ENCODE measurements at places on chromosomes 4 and X. TPM values are rescaled to one million over a fixed set of nuclear protein-coding genes. Genes with fewer than 3 reads are reported as not detected.

DNA sequence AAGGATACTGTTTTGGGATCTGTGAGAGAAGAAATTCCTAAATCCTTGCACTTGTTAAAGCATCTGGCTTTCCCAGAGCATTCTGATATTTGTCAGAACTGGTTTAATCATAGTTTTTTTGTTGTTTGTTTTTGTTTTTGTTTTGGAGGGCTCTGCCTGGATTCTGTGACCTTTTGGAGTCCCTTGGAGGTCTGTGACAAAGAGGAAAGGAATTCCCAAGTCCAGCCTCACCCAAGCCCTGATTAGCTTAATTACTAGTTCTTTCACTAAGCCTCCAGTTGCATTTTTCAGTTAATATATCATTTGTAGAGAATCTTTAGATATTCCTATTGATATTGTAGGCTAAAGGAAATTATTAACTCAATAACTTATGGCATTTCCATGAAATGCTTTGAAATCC, 711 bp downstream of the ACE2 start:
- no peaks in the 10 kb centered on the region for H3K4me1 ChIP-seq
- no peak for DNase-seq
- H3K36me3 ChIP-seq = no peaks in the 10 kb centered on the region
- no peaks in the 10 kb centered on the region for H3K27me3 ChIP-seq

The ADGRG2 gene
- 4.2 TPM for total RNA-seq

The CT45A2 gene
- not detected for total RNA-seq

The IL3RA gene
- total RNA-seq = 7.2 TPM

- DNase-seq = no peak
- H3K27ac ChIP-seq = no peak overlapping the region
- no peaks in the 10 kb centered on the region for H3K36me3 ChIP-seq
- H3K4me1 ChIP-seq = no peaks in the 10 kb centered on the region
- no peak overlapping the region for H3K4me3 ChIP-seq
Measured at GRCh38 chr4:122602277-122603142, 18.4 kb downstream of the IL21 start.

DNA sequence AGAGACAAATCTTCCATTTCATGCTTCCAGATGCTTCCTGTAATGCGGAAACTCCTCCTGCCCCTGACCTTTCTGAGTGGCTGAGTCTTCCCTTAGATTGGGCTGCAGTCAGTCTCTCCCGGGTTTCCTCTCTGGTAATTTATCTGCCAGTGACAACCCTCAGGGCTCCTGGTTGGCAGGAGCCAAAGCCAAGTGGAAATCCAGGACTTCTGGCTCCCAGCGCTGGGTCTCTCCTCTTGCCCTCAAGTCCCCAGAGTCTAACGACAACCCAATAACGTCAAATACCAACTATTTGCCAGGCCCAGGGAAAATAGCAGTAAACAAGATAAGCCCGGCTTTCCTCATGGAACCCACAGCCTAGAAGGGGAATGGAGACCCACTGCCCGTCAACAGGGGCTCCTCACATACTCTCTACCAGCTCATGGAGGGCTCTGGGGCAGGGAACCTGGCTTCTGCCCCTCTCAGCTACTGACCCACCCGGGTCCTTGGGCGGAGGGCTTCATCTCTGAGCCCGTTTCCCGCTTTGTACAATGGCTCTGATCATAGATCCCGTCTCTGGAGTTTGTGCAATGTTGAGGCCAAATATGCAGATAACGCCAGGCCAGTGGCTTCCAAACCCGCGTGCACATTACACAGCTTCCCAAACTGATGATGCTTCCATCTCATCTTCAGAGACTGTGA, 1.1 kb upstream of the TBC1D14 start:
- no peaks in the 10 kb centered on the region for H3K36me3 ChIP-seq
- no peaks in the 10 kb centered on the region for H3K27me3 ChIP-seq
- no peak for DNase-seq
- H3K4me3 ChIP-seq = peak overlapping the region; percentile 57
- H3K27ac ChIP-seq = peak overlapping the region; percentile 100

DNA sequence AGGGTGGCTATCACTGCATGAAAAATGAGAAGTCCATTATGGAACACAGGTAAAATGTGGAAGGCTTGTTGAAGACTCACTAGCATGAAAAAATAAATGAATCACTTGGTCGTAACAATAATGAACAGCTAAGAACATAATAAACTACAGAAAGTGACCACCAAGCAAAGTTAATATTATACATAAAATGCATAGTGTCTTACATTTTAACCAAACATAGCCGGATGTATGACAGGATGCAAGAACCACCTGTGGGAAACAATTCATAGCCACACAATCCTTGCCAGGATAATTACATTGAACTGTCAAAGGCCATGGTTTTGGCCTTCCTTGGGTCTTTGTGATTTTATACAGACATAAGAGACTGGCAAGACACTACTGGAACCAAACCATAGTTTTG, 81.9 kb upstream of the ATXN3L start:
- H3K27ac ChIP-seq = no peak overlapping the region
- no peak for DNase-seq
- H3K4me1 ChIP-seq = peaks cover 8% of the 10 kb centered on the region
- H3K4me3 ChIP-seq = no peak overlapping the region

DNA sequence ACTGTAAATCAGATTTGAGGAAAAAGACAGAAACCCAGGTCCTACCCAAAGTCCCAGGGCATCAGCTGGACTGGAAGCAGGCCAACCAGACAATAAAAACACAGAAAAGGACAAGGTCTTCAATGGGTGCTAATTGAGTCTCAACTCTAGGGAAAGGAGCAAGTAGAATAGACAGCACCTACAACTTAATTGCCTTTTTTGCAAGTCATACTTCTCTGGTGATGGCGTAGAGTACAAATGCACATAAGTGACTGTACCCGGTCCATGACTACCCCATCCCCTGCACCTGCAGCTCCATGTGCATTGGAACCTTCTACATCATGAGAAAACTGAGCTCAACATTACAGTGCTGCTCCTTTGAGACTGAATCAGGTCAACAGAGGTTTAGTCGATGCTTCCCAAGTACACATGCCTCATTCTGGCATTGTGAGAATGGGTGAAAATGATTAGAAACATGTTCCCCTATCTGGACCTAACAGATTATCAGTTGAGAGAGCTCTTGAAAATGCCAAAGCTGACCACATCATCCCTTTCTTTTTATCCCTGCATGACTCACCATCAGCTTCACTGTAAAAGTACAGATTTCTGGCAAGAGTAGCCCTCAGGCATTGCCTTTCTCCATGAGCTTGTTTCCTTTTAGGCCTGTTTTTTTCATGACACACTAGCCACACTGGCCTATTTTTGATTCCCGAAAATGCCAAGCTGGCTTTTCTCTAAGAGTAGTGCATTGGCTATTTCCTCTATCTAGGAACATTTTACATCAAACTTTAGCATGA, 298.3 kb downstream of the HS3ST1 start:
- no peaks in the 10 kb centered on the region for H3K4me1 ChIP-seq
- H3K36me3 ChIP-seq = no peaks in the 10 kb centered on the region
- no peak overlapping the region for H3K27ac ChIP-seq
- no peak overlapping the region for H3K4me3 ChIP-seq
- DNase-seq = no peak
- no peaks in the 10 kb centered on the region for H3K27me3 ChIP-seq

The SUV39H1 gene
- total RNA-seq = 4.2 TPM

GRCh38 chr4:121071640-121072223, 603 bp downstream of the NDNF start:
- no peaks in the 10 kb centered on the region for H3K4me1 ChIP-seq
- peak overlapping the region; percentile 32 for H3K4me3 ChIP-seq
- peaks cover 9% of the 10 kb centered on the region for H3K27me3 ChIP-seq
- peak overlapping the region; percentile 51 for H3K27ac ChIP-seq
- no peak for DNase-seq
- H3K36me3 ChIP-seq = no peaks in the 10 kb centered on the region

The UNC5C gene
- total RNA-seq = 5.0 TPM

The SSX1 gene
- total RNA-seq = not detected

The SPATA18 gene
- total RNA-seq = 2.9 TPM

DNA sequence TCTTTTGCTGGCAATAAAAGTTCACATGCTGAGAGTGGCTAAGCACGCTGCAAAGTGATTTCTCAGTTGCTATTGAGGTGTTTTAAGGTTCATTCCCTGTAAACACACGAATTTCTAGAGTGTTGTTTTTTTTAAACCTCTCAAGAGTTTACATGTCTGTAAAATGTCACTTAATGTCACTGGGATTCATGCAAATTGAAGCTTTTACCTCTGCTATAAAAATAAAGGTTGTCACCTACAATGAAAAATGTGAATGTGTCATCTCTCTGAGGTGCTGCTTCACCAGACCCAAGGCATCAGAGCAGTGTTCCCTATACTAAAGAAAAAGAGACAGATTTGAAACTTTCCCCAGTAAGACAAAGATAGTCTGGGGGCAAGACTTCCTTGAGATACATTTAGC, 127.0 kb downstream of the PPA2 start:
- no peak overlapping the region for H3K4me3 ChIP-seq
- no peak for DNase-seq
- no peaks in the 10 kb centered on the region for H3K27me3 ChIP-seq

The NIPAL1 gene
- total RNA-seq = 3.1 TPM

The ENPEP gene
- total RNA-seq = 4.2 TPM

DNA sequence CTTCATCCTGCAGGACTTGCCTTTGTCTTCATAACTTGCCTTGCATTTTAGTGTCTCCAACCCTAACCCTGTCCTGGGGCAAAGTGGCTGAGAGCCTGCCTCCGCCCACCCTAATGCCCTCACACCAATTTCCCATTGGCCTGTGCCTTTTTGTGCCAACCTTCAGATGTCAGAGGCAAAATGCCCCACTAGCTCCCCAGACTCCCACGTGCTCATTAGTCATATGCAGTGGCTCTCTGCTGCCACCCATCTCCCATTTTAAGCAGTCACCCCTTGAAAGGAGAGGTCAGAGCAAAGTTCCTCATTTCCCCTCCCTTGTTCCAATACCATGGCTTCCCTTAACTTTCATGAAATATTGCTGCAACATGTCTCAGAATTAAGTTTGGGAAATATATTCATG, 74.8 kb upstream of the PASD1 start:
- H3K4me1 ChIP-seq = no peaks in the 10 kb centered on the region
- no peak overlapping the region for H3K27ac ChIP-seq
- H3K4me3 ChIP-seq = no peak overlapping the region
- H3K36me3 ChIP-seq = no peaks in the 10 kb centered on the region
- H3K27me3 ChIP-seq = no peaks in the 10 kb centered on the region
- DNase-seq = no peak

DNA sequence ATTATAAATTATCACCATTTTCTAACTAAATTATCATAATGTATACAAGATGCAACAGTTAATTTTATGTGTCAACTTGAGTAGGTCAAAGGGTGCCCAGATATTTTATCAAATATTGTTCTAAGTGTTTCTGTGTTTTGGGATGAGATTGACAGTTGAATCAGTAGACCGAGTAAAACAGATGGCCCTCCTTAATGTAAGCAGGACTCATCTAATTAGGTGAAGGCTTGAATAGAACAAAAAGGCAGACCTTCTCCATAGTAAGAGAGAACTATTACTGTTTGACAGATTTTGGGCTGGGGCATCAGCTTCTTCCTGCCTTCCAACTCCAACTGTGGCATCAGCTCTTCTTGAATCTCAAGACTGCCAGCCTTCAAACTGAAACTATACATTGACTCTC, 185.8 kb downstream of the TRAM1L1 start:
- H3K36me3 ChIP-seq = no peaks in the 10 kb centered on the region
- H3K27ac ChIP-seq = no peak overlapping the region
- no peaks in the 10 kb centered on the region for H3K4me1 ChIP-seq
- H3K27me3 ChIP-seq = no peaks in the 10 kb centered on the region

GRCh38 chr4:82770607-82771006, 28.0 kb downstream of the SCD5 start:
- no peaks in the 10 kb centered on the region for H3K4me1 ChIP-seq
- no peak for DNase-seq
- H3K4me3 ChIP-seq = no peak overlapping the region
- H3K36me3 ChIP-seq = no peaks in the 10 kb centered on the region
- no peaks in the 10 kb centered on the region for H3K27me3 ChIP-seq

- no peaks in the 10 kb centered on the region for H3K27me3 ChIP-seq
- DNase-seq = no peak
- H3K4me1 ChIP-seq = no peaks in the 10 kb centered on the region
- H3K4me3 ChIP-seq = no peak overlapping the region
Measured at GRCh38 chr4:8607603-8608481, 15.3 kb downstream of the CPZ start.

DNA sequence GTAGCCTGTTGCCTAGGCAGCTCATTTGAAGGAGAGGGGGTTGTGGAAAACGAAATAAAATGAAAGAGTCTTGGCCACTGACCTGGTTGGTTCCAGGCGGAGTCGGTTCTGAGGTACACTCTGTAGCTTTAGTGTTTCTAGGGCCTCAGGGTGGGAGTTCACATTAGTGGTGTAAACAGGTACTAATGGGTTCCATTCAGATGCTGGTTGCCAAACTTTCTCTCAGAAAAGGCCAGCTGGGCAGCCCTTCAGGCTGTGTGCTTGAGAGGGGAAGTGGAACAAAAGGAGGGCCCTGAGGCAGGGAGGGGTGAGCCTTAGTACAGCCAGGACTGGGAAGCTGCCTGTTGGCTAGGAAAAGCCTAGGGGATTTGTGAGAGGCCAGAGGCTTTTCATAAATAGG, 24.8 kb downstream of the NHSL2 start:
- H3K27ac ChIP-seq = no peak overlapping the region
- DNase-seq = peak; percentile 50
- H3K4me1 ChIP-seq = peaks cover 7% of the 10 kb centered on the region
- no peak overlapping the region for H3K4me3 ChIP-seq
- H3K36me3 ChIP-seq = no peaks in the 10 kb centered on the region

Measured in tibial nerve (tissue), 4 donors.